Kidney tubule cell (primary cell): ENCODE measurements at places on chromosomes 7 and 10.

GRCh38 chr7:34735526-34735925 lies 77.5 kb downstream of the NPSR1 start:
- no peak for DNase-seq

GRCh38 chr10:1638889-1639419 lies 98.4 kb downstream of the ADARB2 start:
- peak; percentile 38 for DNase-seq

- peak; percentile 48 for DNase-seq
These were observed 1.4 kb downstream of the MXI1 start for GRCh38 chr10:110208614-110209453.

DNA sequence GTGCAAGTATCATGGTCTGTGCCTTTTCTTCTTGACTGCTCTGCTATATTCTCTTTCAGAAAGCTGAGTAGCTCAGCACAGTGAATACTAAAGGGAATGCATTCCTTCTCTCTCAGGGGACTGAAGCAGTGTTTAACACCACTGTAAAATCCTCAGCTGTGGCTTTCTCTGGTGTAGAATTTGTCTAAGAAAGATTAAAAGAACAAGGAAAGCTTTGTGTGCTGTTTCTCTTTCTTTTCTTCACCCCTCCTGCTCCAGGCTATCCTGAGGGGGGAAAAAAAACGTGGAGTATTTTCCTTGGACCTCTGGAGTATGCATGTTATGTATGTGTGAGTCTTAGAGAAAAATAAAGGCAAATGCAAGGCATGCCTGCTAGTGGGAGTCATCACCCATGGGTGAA lies 383.9 kb downstream of the AUTS2 start:
- no peak for DNase-seq

GRCh38 chr10:5813091-5813340 lies 218 bp downstream of the GDI2 start:
- no peak for DNase-seq

GRCh38 chr7:99011341-99011705 lies 132.6 kb downstream of the SMURF1 start:
- DNase-seq = no peak

GRCh38 chr10:85642421-85643170 lies 724.0 kb downstream of the GRID1 start:
- DNase-seq = peak; percentile 98

DNA sequence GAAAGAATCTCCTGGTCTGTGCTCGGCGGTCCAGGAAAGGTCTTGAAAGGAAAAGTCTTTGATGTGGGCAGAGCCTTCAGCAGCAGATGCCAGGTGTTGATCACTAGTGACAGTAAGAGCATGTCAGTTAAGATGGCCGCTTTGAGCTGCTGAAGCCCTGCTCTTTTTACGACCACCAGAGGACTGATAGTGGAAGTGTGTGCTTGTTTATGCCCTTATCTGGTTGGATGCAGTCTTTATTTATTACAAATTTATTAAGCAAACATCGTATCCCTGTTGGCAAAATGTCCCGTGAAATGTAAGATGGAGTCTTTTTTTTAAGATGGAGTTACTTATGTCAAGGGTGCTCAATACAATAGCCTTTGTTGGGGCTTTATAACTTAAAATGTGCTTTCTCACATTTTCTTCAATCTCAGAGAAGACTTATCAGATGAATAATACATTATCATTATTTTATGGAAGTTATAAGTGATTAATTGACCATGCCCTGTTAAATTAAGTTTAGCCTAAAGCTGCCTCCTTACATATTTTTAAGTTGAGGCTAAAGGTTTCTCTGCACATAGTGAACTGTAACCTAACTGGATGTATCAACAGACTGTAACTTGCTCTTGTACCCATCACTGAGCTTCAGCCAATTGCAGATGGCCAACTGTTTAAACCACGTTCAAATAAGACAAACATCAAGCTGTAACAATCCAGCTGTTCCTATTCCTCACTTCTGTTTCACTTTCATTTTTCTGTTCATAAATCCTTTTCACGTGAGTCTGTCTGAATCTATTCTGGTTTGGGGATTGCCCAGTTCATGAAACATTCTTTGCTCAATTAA lies 97.4 kb upstream of the PIK3CG start:
- peak; percentile 55 for DNase-seq

GRCh38 chr10:71964743-71965515 lies 734 bp downstream of the CHST3 start:
- peak; percentile 92 for DNase-seq

- DNase-seq = peak; percentile 9
These were observed 97.9 kb downstream of the GAD2 start for GRCh38 chr10:26314265-26315013.

DNA sequence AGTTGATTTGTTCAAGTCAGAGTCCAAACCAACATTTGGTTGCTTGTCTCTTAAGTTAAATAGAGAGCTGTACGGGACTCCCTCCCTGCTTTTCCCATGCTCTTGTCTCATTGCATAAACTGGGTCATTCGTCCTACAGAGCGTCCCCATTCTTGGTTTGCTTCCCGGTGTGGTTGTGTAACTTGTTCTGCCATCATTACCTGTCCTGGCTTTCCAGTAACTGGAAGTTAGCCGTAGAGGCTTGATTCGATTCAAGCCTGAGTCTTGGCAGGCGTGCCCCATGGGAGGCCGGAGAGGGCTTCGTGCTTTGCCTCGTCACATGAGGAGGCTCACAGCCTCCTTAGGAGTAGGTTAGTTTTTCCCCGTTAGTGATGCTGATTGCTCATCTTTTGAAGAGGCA lies 40.2 kb downstream of the FBH1 start:
- DNase-seq = no peak

DNA sequence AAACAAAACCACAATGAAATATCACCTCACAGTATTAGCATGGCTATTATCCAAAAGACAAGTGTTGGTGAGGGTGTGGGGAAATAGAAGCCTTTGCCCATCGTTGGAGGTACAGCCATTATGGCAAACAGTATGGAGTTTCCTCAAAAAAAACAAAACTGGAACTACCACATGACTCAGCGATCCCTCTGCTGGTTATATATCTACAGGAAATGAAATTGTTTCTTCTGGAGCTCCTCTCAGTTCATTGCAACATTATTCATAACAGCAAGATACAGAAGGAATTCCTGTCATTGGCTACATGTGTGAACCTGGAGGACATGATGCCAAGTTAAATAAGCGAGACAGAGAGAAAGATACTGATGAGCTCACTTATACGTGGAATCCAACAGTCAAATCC lies 2.4 kb upstream of the UBE3C start:
- peak; percentile 73 for DNase-seq

DNA sequence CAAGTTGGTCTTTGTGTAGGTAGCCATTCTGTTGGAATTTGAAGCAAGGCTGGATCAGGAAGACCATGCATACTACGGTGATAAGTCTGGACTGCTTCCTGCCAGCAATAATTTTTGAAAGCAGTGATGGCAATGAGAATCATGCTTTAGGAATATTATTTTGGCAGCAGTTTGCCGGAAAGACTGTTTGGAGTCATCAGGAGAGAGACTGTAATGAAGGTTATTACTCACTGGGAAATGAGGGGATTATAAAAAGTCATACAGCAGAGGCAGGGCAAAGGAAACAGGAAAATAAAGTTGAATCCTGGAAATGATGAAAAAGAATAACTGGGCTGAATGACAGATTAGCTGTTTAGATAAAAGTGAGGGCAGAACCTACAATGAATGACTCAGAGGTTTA lies 1136.8 kb upstream of the AUTS2 start:
- no peak for DNase-seq

DNA sequence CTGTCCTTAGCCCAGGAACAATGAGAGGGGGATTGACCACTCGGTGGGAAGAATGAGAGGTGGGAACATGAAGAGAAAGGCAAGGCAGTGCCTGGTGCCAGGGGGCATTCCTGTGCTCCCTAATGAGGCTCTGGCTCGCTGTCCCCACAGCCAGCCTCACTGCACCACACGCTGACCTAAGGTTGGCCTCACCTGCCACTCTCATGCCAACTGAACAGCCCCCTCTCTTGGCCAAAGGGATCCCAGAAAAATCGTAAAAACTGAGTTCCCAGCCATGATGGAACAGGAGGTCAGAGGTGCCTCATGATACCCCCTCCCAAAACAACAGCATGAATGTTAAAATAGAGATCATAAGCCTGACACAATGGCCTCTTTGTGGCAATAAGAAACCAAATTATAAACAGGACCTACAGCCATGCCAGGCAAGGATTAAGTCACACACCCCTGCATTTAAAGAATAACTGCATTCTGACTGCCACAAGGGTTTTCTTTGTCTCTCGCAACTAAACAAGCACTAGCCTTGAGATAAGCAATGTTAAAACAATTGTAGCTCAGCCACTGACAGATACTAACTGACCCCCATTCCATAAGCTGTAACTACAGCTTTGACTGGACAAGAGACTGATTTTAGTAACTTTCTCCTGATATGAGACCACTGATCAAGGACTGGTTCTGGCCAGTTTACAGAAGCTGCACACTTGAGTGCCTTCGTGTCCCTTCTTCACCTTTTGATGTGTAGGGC lies 149.2 kb downstream of the SH2D4B start:
- no peak for DNase-seq

DNA sequence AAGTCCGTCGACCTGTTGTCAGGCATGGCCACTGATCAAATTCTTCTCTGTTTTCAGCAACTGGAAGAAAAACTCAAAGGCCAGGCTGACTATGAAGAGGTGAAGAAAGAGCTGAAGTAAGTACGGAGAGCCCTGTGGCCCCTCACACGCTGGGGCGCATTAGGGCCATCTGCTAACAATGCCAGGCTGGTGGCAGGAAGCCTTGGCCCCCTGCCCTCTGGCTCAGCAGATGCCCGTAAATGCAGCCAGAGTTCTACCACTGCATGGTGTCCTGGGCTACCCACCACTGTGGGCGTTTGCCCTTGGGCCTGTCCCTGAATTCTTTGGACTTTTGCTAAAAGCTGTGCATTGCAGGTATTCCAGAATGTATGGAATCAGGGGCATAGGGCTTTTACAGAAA lies 96.9 kb upstream of the SH2B2 start:
- DNase-seq = no peak

- DNase-seq = no peak
These were observed 37.7 kb upstream of the SMARCD3 start for GRCh38 chr7:151286148-151286547.

GRCh38 chr7:14924398-14924797 lies 21.8 kb upstream of the DGKB start:
- peak; percentile 15 for DNase-seq

DNA sequence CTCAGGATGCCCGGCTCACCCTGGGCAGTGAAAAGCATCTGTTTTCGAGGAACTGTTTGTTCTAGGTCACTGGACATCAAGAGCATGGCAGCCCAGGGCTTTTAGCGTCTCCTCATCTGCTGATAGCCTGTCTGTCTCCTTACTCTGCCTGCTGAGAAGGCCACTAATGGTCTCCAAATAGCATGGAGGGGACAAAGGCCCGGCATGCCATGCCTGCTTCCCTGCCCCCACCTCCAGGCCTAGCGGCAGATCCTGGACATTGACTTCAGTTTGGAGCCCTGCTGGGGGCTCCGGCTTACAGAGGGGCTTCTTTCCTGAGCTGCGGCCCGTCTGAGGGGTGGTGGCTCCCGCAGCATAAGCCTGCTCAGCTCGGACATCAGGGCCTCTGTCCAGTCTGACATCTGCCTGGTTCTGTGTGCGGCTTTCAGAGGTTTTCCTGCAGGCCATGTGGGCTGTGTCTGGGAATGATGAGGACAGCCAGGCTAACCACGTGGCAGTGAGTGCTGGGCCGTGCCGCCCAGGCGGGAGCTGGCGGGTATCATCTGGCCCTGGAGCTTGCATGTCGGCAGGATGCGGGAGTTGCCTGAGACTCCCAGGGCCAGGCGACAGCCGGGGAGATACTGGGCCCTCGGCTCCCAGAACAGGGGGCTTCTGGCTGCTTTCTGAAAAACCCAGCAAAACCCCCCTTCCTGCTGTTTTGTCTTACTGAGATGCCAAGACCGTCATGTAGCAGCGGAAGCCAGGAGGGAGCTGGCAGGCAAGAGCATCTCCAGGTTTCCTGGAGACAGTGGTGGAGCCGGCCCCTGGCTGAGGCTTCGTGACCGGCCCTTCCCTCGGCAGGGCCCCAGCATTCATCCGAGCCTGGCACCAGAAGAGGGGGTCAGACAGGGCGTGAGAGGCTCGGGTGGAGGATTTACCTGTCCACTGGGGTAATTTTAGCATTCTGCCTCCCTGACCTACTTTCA lies 9.2 kb downstream of the PFKFB3 start:
- no peak for DNase-seq

GRCh38 chr10:21194510-21194993 lies 297.4 kb upstream of the NEBL start:
- peak; percentile 96 for DNase-seq

- DNase-seq = no peak
These were observed 177.7 kb downstream of the CXCL12 start for GRCh38 chr10:44207160-44207559.

DNA sequence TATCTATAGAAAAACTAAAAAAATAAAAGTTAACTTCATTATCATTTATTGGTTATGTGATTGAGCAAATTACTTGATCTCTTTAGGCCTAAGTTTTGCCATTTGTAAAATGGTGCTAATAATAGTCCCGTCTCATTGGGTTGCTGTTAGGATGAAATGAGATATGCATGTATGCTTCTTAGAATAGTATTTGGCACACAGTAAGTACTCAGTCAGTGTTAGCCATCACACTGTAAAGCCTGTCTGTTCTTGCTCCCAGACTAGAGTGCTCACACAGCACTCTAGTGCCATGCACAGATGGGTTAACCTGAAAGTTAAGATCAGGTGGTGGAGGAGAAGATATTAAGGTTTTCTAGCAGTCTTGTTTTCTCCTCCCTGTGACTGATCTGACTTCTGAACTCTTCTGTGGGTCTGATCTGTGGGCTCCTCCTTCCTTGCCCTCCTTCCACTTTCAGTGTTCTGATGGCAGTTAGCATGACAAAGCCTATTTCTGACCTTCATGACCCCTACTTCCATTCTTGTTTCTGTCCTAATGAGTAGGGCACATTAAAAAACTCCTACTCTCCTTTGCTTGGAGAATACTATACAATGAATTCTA lies 167.5 kb downstream of the RNLS start:
- DNase-seq = no peak

GRCh38 chr10:121293110-121293509 lies 305.1 kb downstream of the FGFR2 start:
- DNase-seq = no peak

GRCh38 chr7:15916681-15917380 lies 230.3 kb upstream of the MEOX2 start:
- DNase-seq = no peak

GRCh38 chr7:28939844-28940544 lies 18.1 kb downstream of the TRIL start:
- DNase-seq = no peak

DNA sequence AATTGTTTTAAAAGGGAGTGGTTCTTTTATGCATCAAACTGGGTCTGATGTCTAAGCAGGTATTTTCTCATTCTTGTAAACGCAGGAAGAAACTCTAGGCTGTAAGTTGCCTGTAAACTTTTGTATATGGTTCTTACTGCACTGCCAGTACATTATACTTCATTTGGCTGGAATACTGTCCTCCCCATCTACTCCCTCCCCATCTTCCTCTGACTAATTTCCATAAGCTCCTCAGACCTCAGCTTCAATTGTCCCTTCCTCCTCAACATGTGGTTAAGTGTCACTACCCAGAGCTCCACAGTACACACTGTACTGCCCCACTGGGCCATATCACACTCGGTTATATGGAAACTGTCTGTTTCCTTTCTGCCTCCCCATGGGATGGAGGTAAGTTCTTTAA lies 161.4 kb upstream of the MDFIC start:
- DNase-seq = no peak
